LNCaP clone FGC (cell line): ENCODE measurements at places on chromosomes 16 and 17.

GRCh38 chr16:72092832-72093447 is 480 bp downstream of the TXNL4B start:
- no peak for DNase-seq

- DNase-seq = no peak
Observed at GRCh38 chr17:73343739-73344454, 32.1 kb upstream of the CDC42EP4 start.

GRCh38 chr17:7295230-7296180 is 1.1 kb upstream of the YBX2 start:
- DNase-seq = no peak

DNA sequence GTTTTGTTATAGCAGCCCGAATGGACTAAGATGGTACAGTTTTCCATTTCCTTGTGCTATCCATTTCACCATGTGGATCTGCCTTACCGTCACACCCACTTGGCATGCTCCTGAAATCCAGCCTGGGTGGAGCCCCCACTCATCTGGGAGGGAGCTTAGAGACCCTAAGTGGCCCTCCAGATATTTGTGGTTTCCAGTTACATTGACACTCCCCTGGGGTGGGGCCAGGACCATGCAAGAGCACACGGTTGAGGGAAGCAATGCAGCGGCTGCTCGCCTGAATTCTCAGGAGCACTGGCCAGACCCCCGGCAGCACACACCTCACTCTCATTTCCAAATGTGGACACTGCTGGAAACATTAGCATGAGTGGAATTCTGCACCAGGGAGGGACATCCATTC is 231.1 kb downstream of the UTP18 start:
- DNase-seq = no peak

- DNase-seq = no peak
Observed at GRCh38 chr16:12518241-12519175, 285.2 kb downstream of the CPPED1 start.

DNA sequence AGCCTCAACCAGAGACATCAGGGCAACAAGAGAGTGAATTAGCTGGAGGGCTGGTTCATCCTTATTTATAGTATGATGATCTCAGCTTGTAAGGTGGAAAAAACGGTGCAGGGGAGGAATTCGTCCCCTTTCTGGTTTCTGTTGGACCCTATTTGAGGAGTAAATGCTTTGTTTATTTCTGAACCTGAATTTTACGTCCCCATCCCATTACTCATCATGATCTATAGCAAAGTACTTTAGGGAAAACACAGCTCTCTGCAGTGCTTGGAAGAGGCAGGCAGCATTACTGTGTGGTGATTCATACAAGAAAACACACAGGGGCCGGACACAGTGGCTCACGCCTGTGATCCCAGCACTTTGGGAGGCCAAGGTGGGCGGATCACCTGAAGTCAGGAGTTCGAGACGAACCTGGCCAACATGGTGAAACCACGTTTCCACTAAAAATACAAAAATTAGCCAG is 8.0 kb upstream of the VAT1L start:
- no peak for DNase-seq

- DNase-seq = peak; percentile 8
Observed at GRCh38 chr16:87635541-87636049, 33.3 kb downstream of the JPH3 start.

GRCh38 chr16:72654535-72654934 is 393.4 kb downstream of the ZFHX3 start:
- DNase-seq = no peak

DNA sequence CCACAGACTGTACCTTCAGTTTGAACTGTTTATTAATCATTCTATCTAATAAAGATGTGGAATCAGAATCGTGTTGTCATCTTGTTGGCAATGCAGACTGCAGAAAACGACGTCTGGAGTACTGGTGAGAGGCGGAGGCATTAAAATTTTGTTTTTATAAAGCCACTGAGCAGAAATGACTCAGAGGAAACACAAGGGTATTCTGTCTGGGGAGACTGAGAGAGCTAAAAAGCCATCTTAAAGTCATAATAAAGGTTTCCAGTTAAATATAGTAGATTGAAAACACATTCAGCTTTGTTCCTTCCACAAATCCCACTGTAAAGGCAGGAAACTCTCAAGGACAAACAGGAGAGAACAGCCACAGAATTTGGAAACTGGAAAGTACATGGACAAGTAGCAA is 74.2 kb downstream of the CPPED1 start:
- DNase-seq = no peak

GRCh38 chr16:8572919-8573724 is 17.2 kb downstream of the TMEM114 start:
- DNase-seq = no peak

DNA sequence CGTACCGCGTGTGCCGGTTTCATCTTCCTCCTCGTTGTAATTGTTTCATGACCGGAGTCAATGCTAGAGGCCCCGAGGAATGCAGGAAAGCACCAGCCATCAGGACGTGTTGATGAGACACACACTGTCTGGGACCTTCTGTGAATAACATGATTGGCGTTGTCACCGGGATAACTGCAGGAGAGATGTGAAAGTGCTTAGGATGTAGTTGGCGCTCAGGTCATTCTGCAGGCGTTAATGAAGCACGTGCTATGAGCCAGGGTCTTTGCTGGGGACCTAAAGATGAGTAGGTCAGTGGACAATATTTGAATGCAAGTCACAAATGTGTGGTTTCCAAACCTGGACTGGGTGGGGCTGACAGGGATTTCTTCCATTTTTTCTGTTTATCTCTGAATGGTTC is 181.6 kb upstream of the HSBP1 start:
- DNase-seq = no peak

GRCh38 chr17:43845766-43846165 is 1.2 kb upstream of the CD300LG start:
- DNase-seq = no peak

- no peak for DNase-seq
Observed at GRCh38 chr16:69747115-69747514, 7.6 kb downstream of the NOB1 start.

DNA sequence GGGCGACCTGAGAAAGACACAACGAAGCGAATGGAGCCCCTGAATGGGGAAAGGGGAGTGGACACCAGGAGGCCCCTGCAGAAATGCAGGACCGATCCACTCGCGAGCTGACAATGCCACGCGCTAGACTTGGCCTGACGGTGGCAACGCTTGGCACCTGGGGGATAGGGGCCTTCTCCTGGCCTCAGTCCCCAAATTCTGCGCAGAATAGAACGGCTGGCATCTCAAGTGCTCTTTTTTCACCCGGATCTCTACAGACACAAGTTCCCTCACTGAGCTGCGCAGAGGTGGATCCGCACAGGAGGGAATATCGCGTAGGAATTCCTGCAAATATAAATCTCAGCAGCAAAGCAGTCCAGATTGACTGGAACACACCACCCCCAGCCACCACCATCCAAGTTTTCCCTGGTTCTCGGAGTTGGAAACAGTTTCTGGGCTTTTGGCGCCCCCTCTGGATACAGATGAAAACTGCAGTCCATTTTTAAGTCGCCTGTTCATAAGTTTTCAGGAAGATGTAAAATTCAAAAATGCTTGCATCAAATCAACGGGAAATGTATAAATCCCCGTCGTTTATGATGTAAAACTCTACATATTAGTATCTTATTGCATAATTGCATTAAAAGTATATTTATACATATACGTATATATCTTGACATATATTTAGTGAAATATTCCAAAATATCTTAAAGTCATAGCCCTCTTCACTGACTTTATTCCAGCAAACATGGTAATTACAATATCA is 2.3 kb upstream of the SOX9 start:
- peak; percentile 36 for DNase-seq

DNA sequence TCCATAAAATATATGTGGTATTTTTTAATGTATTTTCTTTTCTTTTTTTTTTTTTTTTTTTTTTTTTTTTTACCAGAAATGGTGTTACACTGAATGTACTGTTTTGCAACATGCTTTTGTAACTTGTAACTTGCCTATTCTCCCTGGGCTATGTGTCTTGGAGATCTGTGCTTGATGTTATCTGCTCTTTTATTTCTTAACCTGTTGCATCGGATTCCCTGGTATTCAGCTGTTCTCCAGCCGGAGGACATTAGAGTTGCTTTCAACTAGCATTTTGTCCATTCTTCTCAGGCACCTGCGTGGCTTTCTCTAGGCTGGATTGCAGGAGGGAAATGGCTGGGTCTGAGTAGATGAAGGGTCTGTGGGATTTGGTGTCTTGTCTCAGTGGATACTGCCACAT is 47.4 kb downstream of the KATNIP start:
- no peak for DNase-seq

- DNase-seq = no peak
Observed at GRCh38 chr16:27520982-27521673, 28.6 kb downstream of the GTF3C1 start.

- DNase-seq = no peak
Observed at GRCh38 chr16:27720731-27721530, 171.0 kb downstream of the KATNIP start.

- no peak for DNase-seq
Observed at GRCh38 chr16:56679818-56680217, 2.5 kb upstream of the MT1X start.

DNA sequence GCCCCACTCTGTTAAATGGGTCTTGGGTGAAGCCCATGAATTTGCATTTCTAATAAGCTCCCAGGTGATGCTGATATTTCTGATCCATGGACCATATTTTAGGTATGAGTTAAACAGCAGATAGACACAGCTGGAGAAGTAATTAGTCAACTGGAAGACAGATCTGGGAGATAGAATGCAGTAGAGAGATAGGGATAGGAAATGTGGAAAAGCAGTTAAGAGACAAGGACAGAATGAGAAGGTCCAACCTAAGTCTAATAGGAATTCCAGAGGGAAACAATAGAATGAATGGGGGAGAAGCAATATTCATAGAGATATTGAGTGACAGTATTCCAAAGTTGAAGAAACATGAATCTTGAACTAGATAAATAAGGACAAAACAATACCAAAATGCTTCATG is 71.7 kb downstream of the GPRC5B start:
- DNase-seq = no peak

DNA sequence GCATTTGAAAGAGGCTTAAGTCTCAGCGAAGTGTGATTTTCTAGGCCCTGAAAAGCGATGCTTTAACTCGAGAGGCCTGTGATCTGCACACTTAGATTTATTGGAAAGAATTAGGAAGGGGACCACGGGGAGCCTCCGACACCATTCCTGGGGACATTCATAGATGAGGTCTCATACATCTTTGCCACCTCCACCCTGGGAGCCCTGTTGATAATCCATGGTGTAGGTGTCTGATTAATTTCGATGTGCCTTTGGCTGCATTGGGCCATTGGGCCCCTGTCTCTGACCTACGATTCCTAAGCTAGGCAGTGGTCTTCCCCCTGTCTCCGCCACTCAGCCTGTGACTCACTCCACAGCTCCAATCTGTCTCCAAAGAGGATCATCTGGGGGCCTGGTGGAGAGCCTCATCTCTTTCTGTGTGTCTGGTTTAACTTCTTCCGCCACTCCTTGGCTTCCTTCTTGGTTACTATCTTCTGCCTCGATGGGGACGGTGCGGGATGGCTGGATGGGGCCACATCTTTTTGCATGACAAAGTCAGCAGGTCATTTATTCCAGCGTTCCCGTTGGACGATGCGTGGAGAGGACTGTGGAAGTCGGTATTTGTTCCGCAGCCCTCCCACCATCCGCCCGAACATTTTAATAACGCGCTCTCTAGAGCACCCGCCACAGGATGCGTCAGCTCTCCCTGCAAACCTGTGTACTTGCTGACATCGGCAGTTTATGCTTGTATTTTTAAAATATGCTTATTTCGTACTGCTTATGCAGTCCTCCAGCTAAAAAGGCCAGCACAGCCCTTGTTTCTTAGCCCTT is 109.3 kb downstream of the IRX3 start:
- no peak for DNase-seq

DNA sequence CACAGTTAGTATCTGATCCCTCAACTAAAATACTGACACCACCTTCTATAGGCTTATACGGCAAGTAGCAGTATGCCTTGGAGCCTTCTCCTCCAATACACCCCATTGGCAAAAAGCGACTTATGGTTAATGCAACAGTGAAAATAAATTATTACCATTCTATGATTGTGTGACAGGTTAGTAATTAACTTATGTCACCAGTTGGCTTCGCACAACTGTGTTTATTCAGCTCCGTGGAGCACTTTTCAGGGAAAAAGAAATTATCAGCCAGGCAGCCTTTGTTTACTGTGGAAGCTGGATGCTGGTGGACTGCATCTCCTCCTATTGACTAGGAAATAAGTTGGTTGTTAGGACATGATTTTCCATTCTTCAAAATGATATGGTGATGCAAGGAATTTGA is 833.8 kb upstream of the RBFOX1 start:
- DNase-seq = no peak

DNA sequence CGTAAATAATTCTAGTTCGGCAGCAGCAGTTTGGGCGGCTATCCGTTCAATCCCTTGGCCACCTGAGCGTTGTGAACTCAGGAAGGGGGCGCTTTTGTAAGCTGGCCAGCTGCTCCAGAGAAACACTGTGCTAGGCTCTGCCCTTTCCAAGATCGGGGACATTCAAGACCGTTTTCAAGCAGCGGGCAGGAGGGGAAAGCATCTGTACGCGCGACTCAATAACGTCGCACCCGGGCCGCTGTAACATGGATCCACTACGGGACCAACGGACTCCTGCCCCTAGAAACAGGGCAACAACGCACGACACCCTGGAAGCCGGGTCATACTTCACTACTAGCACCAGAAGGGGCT is 463 bp downstream of the TOP2A start:
- no peak for DNase-seq

- DNase-seq = no peak
Observed at GRCh38 chr16:65600046-65600445, 478.2 kb upstream of the CDH11 start.

- DNase-seq = no peak
Observed at GRCh38 chr16:15484662-15485061, 50.3 kb downstream of the BMERB1 start.

- DNase-seq = no peak
Observed at GRCh38 chr17:62692721-62693431, 65.4 kb downstream of the MRC2 start.

- DNase-seq = no peak
Observed at GRCh38 chr16:86011532-86011931, 112.6 kb downstream of the IRF8 start.

- no peak for DNase-seq
Observed at GRCh38 chr17:1629504-1630310, 1.1 kb upstream of the SLC43A2 start.

GRCh38 chr16:3188925-3189825 is 1.2 kb downstream of the OR1F1 start:
- no peak for DNase-seq

GRCh38 chr17:49218941-49219913 is 8.7 kb downstream of the ABI3 start:
- no peak for DNase-seq
